ENCODE measurements at places on chromosomes 6 and 20.

DNA sequence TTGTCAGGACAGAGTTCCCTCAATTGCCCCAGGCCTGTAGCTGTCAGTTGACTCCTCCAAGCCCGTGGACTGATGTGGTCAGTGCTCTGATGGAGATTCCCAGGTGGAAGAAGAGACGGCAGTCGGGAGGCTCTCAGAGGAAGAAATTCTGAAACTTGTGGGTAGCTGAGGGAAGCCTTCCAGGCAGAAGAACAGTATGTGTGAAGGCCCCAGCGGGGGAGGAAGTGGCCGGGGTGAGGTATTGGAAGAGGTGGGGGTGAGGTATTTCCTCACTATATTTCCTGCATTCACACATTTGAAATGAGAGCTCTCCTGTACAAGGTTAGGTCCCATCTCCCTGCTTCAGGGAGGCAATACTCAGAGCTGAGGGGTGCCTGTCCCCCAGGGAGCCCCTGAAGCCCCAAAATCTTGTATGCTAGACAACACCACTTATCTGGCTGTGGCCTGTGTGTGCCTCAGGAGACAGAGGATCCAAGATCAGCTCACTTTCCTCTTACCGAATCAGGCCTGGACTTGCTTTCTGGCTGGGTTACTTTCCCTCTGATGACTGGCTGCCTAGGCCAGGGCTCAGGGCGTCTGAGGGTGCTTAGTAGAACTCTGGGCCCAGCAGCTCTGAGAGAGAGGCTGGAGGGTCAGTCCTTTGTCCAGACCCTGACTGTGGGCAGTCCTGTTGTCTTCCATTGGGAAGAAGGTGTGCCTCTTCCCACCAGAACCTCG is 49.3 kb upstream of the MYL9 start:
- peak; percentile 50 for DNase-seq

DNA sequence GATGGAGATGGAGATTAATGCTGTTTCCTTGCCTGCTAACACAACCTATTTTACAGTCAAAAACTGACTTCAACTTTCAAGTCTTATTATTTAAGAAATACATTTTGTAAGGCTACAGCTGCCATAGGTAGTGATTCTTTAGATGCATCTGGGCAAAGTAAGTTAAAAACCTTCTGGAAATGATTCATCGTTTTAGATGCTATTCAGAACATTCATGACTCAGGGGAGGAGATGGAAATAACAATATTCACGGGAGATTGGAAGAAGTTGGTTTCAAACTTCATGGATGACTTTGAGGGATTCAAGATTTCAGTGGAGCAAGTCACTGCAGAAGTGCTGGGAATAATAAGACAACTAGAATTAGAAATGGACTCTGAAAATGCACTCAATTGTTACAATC is 174.9 kb upstream of the GGTLC1 start:
- no peak for DNase-seq

GRCh38 chr20:6828794-6829423 is 61.4 kb downstream of the BMP2 start:
- DNase-seq: peak; percentile 27

- DNase-seq: no peak
Measured at GRCh38 chr6:105227295-105227767, 47.5 kb upstream of the POPDC3 start.

- DNase-seq: no peak
Measured at GRCh38 chr6:3561725-3562124, 104.9 kb upstream of the SLC22A23 start.

DNA sequence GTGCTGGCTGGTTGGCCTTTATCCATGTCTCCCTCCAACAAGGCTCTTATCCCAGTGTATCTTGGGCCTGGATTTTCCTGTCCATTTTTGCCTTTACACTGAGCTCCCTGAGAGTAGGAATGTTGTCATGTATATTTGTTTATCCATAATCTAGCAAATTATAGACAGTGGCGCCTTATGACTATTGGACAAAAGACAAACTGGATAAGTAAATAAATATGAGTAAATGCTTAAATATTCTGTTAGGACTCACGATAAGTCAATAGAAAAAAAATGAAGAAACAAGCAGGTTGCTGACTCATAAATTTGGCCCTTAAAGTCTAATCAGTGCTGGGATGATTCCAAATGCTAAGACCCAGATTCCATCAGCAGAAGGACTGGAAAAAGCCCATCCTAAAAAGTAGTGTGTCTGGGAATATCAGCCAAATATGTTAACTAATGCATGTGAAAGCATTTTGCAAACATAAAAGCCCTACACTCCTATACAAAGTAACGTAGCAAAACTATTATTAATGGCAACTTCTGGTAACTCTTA is 55.0 kb upstream of the PCSK2 start:
- DNase-seq: no peak

- DNase-seq: no peak
Measured at GRCh38 chr6:42293386-42293977, 75.8 kb upstream of the MRPS10 start.

DNA sequence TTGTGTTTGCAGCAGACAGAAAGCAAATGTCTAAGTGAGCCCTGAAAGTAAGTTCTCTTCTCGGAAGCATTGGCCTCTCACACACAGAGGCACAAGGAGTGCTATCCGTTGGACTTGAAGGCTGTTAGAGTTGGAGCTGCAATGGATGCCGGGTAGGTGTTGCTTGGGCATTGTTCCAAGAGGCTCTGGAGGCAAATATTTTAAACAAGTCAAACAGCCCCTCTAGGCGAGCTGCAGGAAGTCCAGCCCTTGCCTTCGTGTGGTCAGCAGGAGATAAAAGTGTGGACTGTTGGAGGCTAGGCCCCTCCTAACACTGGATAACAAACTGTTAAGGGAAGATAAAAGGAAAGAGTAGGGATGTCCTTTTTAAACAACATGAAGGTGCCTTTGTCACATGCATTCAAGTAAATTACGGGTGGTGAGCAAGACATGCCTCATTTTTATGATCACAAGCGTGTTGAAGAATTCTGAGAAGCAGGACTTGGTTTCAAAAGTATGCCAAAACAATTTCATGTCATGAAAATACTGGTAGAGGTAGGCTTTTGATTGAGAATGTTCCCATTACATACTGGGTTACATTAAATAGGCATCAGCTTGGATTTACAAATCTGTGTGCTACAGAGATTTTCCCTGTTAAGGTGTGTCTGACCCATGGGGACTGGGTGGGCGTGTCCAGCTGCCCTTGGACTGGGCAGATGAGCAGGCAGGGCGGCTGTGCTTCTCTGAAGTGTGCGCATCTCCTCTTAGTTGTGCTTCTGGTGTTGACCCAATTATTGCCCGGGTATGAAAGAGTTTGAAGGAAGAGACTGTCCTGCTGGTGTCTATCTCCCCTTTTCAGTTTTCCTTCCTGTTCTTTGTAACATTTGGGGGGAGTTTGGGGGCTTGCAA is 57.5 kb downstream of the RREB1 start:
- DNase-seq: no peak

- no peak for DNase-seq
Measured at GRCh38 chr6:105051941-105052471, 95.1 kb downstream of the LIN28B start.

GRCh38 chr6:24547243-24547642 is 52.5 kb downstream of the ALDH5A1 start:
- DNase-seq: peak; percentile 21

DNA sequence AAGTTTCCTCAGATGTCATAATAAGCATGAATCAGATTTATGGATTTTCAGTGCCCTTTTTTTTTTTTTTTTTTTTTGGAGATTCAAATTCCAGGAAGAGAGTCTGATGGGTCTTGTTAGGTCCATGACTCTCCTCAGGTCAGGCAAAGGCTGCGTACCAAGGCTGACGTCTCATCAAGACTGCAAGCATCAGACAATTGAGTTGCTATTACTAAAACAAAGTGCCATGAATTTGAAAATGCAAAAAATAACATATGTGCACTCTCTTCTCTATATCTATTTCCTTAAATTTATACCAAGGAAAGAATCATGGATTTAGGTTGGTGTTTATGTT is 134.7 kb downstream of the FAM83B start:
- peak; percentile 42 for DNase-seq

DNA sequence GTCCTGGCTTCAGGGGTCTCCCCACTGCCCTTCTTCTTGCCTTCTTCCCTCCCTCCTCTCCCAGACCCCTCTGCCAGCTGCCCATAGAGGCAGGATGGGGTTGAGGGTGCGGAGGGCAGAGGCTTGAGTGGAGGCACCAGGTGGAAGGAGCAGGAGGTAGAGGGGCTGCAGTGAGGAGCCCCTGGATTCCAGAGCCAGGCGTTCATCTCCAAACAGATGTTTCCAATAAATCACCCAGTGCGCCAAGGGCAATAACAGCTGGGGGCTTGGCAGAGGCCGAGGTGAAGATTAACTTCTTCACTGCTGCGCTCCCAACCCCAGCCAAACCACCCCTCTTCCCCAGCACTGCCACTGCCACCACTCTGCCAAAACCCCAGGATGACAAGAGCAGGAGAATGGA is 10.7 kb downstream of the MDFI start:
- DNase-seq: peak; percentile 59

DNA sequence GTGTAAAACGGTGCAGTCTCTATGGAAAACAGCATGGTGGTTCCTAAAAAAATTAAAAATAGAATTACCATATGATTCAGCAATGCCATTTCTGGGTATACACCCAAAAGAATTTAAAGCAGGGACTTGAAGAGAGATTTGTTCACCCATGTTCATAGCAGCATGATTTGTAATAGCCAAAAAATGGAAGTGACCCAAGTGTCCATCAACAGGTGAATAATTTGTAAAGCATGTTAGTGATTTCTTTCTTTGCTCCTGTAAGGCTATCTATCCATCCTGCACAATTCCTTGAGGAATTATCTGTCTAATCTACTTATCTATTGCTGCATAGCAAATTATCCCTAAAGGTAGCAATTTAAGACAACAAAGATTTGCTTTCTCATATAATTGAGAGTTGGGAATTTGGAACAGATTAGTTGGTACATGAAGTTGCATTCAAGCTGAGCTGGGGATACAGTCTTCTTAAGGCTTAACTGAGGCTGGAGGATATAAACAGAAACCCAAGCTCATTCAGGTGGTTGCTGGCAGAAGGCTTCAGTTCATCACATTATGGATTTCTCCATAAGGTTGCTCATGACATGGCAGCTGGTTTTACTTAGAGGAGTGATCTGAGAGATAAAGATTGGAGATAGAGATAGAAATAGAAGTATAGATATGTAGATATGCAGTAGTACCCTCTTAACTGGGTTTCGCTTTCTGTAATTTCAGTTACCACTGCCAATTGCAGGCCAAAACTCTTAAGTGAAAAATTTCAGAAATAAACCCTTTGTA is 62.0 kb downstream of the IL22RA2 start:
- no peak for DNase-seq

DNA sequence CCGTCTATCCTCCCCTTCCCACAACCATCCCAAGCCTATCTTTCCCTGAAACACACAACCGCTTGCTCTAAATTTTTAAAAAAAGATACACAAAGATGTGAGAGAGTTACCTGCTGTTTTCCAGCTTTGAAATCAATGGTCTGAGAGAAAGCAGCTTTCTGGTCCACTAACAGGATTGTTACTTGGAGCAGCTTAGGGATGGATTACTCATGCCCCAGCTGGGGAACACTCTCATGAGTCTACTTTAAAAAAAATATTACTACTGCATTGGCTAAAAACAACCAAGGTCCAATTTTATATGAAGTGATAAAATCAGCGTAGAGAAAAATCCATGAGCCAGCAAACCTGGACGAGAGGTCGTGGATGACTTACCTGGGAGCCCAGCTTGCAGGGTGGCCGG is 29.6 kb upstream of the FOXC1 start:
- no peak for DNase-seq

- no peak for DNase-seq
Measured at GRCh38 chr6:146087386-146087785, 58.5 kb downstream of the GRM1 start.

DNA sequence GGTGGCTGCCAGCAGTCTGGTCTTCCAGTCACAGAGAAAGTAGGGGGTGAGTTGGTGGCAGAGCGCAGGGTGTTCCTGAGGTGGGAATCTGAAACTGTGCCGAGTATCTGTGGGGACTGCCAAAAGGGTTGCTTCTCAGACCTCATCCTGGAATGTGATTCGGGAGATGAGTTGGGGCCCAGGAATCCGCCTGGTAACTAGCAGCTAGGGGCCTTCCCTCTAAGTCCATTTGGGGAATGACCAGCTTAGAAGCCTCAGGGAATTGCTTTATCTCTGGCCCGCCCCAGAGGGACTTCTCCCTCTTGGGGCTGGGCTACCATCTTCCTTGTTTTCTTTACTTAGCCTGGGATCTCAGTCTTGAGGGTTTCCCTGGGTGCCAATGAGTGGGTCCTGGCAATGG is 49.6 kb downstream of the MOCS1 start:
- DNase-seq: no peak

DNA sequence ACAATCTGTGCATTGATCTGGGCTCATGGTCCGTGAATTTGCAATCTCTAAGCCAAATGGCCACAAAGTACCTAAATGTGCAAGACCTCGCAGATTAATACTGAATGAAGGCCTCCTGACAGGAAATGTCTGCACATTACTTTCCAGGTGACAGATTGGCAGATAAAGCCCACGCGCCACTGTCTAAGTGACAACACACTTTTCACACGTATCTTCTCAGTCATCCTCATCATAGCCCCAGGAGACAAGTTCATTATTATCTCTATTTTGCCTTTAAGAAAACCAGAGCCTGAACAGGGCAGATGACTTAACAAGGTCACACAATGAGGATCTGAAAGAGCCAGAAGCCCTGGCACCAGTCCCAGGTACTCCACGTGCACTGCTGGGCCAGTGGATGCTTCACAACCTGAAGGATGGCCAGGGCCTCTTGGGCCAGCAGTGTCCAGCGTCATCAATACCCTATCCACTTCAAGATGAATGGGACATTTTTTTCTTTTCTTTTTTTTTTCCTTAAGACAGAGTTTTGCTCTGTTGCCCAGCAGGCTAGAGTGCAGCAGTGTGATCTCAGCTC is 266.3 kb downstream of the PTPRT start:
- DNase-seq: no peak

- no peak for DNase-seq
Measured at GRCh38 chr6:15907914-15908518, 220.9 kb upstream of the MYLIP start.

- DNase-seq: no peak
Measured at GRCh38 chr6:121319112-121319553, 15.1 kb downstream of the TBC1D32 start.

DNA sequence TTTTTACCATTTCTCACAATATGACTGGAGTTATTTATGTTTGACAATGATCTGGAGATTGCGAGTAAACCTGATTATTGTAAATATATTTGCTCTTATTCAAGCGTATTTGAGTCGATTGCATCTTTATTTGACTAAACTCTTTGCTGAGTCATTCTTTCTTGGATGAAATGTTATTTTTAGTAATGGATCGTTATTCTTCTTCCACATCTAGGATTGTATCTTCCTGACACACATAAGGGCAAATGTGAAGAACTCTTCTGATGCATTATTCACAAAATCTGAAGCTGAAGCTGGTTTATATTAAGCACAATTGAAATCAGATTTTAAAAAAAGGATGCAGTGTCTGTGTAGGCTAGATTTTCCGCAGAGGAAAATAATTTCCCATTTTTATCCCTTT is 68.2 kb downstream of the SEL1L2 start:
- DNase-seq: no peak

- DNase-seq: no peak
Measured at GRCh38 chr20:25044660-25045342, 13.1 kb downstream of the ACSS1 start.

- DNase-seq: no peak
Measured at GRCh38 chr6:52176550-52176949, 9.6 kb upstream of the IL17A start.
